Head of caudate nucleus (tissue), 42 donors: ENCODE measurements at places on chromosomes 1 and 21.

DNA sequence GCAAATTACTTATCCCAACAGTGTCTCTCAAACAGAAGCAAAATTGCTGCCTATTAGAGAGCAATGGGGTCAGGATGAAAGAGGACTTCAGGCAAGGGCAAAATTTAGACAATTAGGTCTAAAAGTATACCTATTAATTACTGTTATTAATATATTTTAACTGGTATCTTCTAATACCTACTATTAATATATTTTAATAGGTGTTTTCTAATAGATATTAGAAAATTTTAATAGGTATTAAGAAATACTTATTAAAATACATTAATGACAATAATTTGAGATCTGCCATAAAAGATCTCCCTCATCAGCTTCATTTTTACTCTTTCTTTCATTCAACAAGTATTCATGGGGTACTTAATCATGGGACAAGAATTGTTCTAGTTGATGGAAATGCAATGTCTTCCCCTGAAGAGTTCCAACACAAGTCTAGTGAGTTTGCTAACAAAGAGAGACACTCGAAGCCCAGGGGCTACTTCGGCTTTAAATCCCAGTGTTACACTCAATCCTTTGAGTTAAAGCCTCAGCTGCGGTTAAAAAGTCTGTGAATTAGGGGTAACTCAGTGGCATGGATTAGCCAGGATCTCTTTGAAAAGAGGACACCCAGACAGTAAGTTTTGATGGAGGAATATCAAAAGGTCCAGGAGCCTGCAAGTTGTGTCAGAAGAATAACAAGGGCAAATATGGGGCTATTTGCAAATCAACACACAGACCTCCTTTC is 44.1 kb downstream of the STYXL2 start:
- no peak for DNase-seq

DNA sequence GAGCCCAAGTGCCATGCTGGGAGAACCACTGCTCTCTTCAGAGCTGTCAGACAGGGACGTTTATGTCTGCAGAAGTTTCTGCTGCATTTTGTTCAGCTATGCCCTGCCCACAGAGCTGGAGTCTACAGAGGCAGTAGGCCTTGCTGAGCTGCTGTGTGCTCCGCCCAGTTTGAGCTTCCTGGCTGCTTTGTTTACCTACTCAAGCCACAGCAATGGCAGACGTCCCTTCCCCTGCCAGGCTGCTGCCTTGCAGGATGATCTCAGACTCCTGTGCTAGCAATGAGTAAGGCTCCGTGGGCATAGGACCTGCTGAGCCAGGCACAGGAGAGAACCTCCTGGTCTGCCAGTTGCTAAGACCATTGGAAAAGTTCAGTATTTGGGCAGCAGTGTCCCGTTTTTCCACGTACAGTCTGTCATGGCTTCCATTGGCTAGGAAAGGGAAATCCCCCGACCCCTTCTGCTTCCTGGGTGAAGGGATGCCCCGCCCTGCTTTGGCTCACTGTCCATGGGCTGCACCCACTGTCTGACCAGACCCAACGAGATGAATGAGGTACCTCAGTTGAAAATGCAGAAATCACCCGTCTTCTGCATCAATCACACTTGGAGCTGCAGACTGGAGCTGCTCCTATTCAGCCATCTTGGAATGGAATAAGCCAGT is 31.9 kb downstream of the CYP4B1 start:
- no peak for DNase-seq

GRCh38 chr1:40058097-40058452 is 17.5 kb downstream of the CAP1 start:
- no peak for DNase-seq

DNA sequence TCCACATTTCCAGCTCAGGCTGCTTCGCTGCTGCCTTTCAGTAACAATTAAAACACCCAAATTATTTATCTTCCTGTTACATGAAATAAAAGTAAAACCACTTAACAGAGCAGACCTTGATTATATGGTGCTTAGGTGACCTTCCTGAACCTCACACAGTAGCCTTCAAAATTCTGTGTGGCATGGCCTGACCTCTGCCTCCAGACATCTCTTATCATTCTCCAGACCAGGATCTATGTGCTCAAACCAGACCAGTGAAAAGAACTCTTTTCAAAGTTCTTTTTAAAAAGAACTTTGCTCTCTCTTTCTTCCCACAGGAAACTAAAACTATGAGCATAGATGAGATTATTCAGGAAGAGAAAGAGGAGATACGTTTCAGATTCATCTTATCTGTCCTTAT is 37.8 kb downstream of the KIAA0319L start:
- no peak for DNase-seq

GRCh38 chr1:46180082-46180616 is 3.9 kb upstream of the P3R3URF start:
- DNase-seq: peak; percentile 52

- no peak for DNase-seq
These were observed 202.2 kb downstream of the LBR start for GRCh38 chr1:225225681-225226080.

DNA sequence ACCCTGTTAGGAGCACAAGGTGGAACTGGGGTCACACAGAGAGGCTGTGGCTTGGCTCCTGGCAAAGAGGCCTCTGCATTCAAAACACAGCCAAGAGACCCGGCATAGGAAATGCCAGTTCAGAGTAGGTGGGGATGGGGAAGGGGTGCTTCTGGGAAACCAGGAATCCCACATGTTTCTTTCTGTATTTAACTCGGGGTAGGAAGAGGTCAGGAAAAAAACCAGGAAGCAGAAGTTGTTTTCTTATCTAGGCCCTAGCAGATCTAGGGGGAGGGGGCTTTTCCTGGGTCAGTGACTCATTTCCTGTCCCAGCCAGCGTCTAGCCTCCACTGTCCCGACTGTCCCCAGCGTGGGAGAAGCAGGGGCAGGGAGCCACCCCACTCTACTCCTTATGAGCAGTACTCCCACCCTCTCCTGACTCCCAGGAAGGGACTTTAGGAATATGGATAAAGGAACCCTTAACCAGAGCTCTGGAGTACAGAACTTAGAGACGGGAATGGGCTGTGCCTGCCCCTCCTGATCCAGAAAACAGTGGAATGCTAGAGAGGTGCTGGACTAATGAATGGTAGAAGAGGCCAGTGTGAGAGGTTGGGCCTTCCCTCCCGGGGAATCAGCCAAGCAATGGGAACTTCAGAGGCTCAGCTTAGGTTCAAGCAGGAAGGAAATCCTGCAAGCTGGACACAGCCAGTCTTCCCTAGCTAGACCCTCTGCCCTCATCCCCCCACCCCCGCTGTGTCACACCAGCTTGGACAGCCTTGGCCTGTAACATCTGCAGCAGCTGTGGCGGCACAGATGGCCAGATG is 5.7 kb downstream of the FHL3 start:
- no peak for DNase-seq

DNA sequence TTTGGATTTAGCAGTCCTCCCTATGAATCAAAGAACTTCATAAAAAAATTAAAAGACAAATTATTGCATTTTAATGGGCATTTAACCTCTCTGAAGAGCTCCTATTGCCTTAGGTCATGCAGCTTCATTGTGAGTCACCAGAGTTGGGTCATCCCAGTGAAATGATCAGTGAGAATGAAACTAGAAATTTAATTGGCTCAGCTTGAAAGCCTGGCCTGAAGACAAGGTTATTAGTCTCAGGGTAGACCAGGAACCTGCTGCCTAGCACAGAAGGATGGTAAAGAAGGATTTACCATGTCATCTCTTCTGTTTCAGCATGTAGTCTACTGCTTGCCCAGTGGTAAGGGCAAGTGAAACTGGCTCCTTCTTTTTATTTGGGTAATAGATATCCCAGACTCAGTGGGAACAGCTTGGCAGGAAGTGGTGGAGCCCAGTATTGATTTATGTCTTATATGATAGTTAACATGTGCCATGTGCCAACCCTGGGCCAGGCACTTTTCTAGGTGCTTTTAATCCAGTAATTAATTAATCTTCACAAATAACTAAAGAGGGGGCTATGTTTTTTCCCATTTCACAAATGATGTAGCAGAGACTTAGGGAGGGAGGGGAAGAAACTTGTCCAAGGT is 23.6 kb downstream of the LAMC2 start:
- DNase-seq: no peak
